Activated CD4-positive, alpha-beta T cell treated with anti-CD3 and anti-CD28 coated beads for 36 hours (primary cell): ENCODE measurements at places on chromosomes 7 and 10. TPM values are rescaled to one million over a fixed set of nuclear protein-coding genes. Genes with fewer than 3 reads are reported as not detected.

DNA sequence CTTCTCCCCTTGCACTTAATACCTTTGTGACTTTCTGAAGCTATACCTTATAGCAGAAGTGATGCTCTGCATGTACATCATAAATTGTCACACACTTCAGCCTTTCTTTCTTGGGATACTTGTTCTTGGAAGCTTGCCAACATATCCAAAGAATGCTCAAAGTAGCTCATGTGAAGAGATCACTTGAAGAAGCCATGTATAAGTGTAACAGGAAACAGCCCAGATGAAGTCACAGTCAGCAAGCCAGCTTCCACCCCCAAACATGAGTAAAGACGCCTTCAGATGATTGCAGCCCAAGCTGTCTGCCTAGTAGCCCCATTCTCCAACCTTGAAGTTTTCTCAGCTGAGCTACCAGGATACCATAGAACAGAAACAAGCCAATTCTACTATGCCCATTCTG is 50.9 kb downstream of the DGKB start:
- H3K36me3 ChIP-seq = no peaks in the 10 kb centered on the region
- no peak overlapping the region for H3K27ac ChIP-seq
- no peak for DNase-seq

DNA sequence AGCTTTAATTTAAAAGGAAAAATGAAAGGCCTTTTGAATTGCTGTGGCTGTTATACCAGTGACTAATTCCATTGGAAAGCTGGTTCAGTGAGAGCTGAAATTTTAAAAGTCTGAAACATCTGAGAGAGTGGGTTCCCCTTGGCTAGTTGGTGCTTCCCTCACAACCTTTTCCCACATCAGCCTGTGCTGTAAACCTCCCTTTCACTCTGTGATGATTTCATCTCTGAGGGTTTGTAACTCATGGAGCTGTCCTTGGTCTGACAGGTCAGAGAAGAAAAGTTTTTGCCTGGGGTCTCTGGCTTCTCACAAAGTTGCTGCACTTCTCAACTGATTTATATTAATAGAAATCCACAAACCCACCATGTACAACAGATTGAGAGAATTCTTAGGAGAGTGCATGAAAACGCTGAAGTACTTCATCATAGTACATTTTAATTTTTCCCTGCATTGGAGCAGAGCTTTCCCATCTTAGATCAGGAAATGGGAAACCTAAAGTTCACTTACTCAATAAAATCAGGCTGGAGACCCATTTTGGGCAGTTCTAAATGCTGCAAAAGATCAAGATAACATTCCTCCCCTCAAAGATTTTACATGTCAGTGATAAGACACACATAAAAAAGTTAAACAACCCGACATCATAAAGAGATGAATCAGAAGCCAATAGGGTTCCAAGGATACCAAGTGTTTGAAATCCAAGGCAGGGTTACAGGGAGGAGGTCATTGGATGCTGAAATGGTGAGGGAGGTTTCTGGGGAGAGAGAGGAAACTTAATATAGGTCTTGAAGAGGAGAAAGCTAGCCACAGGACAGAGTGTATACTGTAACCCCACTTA is 157.0 kb upstream of the MKLN1 start:
- H3K36me3 ChIP-seq = no peaks in the 10 kb centered on the region
- H3K27me3 ChIP-seq = peaks cover 2% of the 10 kb centered on the region
- no peak overlapping the region for H3K4me3 ChIP-seq
- no peaks in the 10 kb centered on the region for H3K4me1 ChIP-seq
- DNase-seq = no peak

The NDUFB8 gene
- total RNA-seq = 375 TPM

GRCh38 chr10:82759050-82759449 is 884.1 kb downstream of the NRG3 start:
- no peak for DNase-seq
- H3K27me3 ChIP-seq = no peaks in the 10 kb centered on the region
- H3K27ac ChIP-seq = no peak overlapping the region

GRCh38 chr7:150756858-150757257 is 19.6 kb downstream of the GIMAP5 start:
- no peaks in the 10 kb centered on the region for H3K27me3 ChIP-seq
- DNase-seq = no peak
- H3K4me3 ChIP-seq = peak overlapping the region; percentile 7
- H3K4me1 ChIP-seq = peaks cover 49% of the 10 kb centered on the region
- peak overlapping the region; percentile 89 for H3K27ac ChIP-seq

GRCh38 chr10:11255796-11256444 is 238.2 kb downstream of the CELF2 start:
- H3K4me3 ChIP-seq = no peak overlapping the region
- peak overlapping the region; percentile 93 for H3K27ac ChIP-seq
- peaks cover 70% of the 10 kb centered on the region for H3K4me1 ChIP-seq
- no peaks in the 10 kb centered on the region for H3K27me3 ChIP-seq

DNA sequence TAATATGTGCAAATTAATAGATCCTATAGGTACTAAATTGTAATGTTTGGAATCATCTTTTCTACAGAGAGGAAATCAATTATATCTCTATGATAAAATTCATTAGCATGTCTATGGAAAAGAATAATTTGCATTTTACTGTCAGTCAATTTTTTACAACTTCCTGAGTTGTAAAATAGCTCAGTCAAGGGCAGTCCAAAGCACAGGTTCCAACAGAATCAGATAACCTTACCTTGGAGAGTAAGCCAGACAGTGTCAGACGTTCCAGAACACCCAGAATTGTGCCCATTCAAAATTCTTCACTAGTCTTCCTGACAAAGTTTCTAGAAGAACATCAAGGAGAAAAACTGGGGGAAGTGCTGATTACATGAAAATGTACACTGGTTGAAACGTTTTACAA is 31.1 kb upstream of the IMMP2L start:
- H3K4me3 ChIP-seq = no peak overlapping the region
- H3K27me3 ChIP-seq = peaks cover 3% of the 10 kb centered on the region
- H3K4me1 ChIP-seq = no peaks in the 10 kb centered on the region
- no peaks in the 10 kb centered on the region for H3K36me3 ChIP-seq
- no peak overlapping the region for H3K27ac ChIP-seq

- peak; percentile 88 for DNase-seq
- no peaks in the 10 kb centered on the region for H3K27me3 ChIP-seq
- H3K4me1 ChIP-seq = peaks cover 25% of the 10 kb centered on the region
- no peak overlapping the region for H3K4me3 ChIP-seq
- no peak overlapping the region for H3K27ac ChIP-seq
Measured at GRCh38 chr7:28093623-28094232, 86.9 kb downstream of the JAZF1 start.

The SPDYE18 gene
- total RNA-seq = 0.48 TPM

- no peak overlapping the region for H3K27ac ChIP-seq
- no peak overlapping the region for H3K4me3 ChIP-seq
- no peaks in the 10 kb centered on the region for H3K36me3 ChIP-seq
- no peak for DNase-seq
Measured at GRCh38 chr7:46363688-46364087, 442.6 kb upstream of the IGFBP3 start.
